ENCODE measurements at places on chromosomes 11 and 22.

DNA sequence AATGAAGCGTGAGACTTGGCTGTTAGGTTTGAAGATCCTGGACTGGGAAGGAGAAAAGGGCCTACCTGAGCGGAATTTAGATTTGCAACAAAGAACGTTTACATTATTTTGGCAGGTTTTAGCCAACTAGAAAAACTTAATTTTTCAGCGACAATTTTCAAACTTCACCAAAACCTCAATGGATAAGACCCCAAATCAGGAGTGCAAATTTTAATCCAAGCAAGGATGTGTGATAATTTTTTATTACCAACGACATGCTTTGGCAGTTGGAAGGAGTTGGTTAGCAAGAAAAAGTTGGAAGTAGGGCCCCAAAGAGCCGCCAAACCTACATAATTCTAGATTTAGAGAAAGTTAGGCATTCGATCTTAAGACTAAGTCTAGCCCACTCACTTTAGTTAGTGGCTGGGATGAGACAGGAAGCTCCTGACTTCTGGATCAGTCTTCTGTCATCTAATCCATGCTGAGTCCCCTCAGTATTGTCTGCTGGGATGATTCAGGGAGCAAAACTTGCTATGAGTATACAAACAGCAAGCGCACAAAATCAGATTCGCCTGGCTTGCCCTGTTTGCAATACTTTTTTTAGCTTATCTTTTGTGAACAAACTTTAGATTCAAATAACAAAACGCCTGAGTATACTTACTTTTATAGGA lies 787 bp upstream of the RDX start:
- no peak for DNase-seq

GRCh38 chr11:72774499-72774898 lies 19.3 kb downstream of the STARD10 start:
- no peak for DNase-seq

DNA sequence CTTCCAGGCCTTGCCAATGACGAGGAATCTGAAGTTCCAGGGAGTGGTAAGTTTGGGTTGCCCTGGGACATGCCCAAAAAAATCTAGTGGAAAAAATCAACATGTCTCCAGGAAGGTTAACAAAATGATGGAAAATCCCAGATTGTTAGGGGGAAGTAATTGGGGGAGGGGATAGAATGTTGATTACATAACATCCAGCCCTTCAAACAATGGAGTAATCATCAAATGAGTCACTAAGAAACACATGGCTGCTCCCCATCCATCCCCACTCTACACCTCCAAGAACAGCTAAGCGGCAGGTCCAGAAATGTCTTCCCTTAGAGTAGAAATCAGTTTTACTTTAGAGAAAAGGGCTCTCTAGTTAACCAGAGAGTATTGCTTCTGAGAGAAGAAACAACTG lies 94.9 kb downstream of the ETS1 start:
- DNase-seq, result no peak

GRCh38 chr11:8221917-8222495 lies 41.7 kb downstream of the LMO1 start:
- DNase-seq, result no peak

GRCh38 chr11:118135051-118135795 lies 17.4 kb downstream of the SCN4B start:
- DNase-seq, result no peak

GRCh38 chr22:32342977-32343376 lies 14.7 kb upstream of the RFPL3 start:
- no peak for DNase-seq

DNA sequence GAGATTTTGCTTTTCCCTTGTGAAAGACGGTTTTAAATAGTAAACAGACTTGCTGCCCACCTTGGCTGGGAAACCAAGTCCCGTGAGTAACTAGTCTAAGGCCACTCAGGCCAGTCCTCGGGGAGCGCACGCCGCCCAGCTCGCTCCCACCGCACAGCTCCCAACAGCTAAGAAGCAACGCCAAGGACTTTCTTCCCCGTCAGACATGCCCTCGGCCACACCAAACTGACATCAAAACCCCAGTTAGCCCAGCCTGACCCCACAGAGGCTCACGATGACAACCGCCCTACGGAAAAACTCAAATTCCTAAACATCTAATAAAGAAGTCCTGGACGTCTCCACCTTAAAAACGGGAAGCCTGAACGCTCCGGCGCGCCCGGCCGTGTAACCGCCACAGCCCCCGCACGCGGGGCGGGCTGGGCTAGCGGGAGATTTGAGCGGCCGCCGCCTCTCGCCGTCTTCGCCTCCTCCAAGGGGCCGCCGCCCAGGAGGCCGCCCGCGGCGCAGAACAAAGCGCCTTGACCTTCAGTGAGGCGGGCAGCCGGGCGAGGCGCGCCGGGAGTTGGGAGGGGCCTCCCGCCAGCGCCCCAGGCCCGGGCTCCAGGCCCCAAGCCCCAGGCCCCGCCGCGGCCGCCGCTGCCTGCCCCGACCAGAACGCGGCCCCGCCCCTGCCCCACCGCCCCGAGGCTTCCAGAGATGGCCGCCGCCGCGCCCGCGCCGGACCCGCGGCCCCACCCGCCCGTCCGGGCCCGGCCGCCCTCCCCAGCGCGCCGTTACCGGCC lies 486 bp downstream of the NAP1L4 start:
- DNase-seq, result no peak

DNA sequence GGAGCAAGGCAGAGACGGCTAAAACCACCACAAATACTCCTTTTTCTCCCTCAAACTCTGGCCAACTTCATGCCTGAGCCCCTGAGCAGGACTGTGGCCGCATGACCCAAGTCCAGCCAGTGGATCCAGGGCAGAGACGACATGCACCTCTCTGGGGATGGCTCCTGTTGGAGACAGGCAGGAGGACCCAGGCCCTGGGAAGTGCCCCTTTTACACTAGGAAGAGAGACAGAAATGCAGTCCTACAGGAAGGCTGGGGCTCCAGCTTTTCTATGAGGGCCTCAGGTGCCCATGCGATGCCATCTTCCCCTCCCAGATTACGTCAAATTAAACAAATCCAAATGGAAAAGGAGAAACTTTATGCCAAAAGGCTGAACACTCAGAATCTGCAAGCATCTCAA lies 498.0 kb downstream of the BRD1 start:
- no peak for DNase-seq

DNA sequence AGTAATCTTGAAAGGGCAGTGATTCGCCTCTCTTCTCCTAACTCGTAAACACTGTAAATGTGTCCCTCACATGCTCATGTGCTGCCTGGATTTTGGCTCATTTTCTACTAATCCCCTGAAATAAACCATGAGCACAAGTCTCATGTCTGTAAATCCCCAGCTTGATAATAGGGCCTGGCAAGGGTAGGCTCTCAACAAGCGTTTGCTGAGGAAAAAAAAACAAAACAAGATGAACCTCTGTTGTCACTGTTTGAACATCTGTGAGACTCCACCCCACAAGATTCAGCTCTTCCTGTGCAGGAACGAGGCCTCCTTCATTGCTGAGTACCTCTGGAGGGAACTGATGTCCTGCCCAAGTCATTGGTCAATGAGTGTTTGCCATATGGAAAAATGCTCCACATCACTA lies 4.5 kb upstream of the CYB5R2 start:
- DNase-seq, result no peak

DNA sequence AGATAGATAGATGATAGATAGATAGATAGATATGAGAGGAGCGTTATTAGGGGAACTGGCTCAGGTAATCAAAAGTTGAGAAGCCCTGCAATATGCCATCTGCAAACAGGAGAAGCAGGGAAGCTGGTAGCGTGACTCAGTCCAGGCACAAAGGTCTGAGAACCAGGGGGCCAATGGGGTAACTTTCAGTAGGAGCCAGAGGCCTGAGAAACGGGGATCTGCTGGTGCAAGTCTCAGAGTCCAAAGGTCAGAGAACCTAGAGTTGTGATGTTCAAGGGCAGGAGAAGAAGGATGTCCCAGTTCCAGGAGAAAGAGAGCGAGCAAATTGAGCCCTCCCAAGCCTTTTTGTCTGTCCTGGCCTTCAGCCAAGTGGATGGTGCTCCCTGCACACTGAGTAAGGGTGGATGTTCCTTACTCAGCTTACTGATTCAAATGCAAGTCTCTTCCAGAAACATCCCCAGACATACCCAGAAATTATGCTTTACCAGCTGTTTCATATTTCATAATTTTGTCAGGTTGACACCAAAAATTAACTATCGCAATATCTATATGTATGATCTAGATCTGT lies 87.8 kb upstream of the SLC22A12 start:
- no peak for DNase-seq

- DNase-seq, result no peak
Observed at GRCh38 chr11:18611196-18611595, 11.6 kb downstream of the MISFA start.
